Esophagus squamous epithelium (tissue), 5 donors: ENCODE measurements at places on chromosomes 2 and 18. TPM values are rescaled to one million over a fixed set of nuclear protein-coding genes. Genes with fewer than 3 reads are reported as not detected.

FN1 gene
- 393 TPM for total RNA-seq

DNA sequence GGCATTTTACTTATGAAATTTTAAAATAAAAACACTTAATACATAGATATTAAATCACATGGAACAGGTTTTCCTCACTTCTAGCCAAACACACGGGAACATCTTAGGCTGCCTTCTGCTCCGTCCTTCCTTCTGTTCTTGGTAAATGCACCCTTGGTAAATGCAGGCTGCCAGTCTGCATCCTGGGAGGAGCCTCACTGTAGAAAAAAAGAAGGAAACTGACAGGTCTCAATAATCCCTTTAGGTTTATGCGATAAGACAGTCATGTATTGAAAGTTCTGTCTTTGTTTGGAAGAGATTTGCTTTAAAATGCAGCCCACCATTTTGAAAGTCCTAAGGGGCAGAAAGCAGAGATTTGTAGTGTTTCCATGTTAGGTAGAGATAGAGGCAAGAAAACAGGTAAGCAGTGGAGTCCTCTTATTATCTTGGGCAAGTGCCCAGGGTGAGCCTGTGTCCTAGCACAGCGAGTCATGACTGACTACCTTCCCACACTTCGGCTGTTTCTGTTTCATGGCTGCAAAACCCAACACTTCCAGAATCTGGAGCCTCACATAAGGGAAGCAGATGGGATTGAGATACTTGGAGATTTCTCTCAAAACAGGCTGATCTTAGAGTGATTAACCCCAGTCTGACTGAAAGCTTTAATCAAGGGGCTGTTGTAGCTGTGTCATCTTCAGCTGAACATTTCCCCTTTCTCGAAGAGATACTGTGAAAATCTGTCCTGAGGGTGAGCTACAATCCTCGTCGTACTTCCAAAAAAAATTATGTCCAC lies 131.4 kb upstream of the MAP3K20 start:
- no peak for DNase-seq

ZSWIM2 gene
- not detected for total RNA-seq

CAPN14 gene
- total RNA-seq = 124 TPM

RTTN gene
- 8.2 TPM for total RNA-seq

OTOS gene
- total RNA-seq = not detected

REG3G gene
- total RNA-seq = not detected

GRCh38 chr2:10467401-10467800 lies 19.3 kb upstream of the ODC1 start:
- DNase-seq = no peak

GRCh38 chr2:162449471-162449870 lies 105.5 kb downstream of the GCA start:
- DNase-seq = no peak

RNF138 gene
- total RNA-seq = 13.2 TPM

ZNF804A gene
- not detected for total RNA-seq

- DNase-seq = no peak
Measured at GRCh38 chr2:219689676-219690628, 62.5 kb downstream of the SLC4A3 start.

- no peak for DNase-seq
Measured at GRCh38 chr2:60746318-60746717, 9.8 kb upstream of the PAPOLG start.

IFIH1 gene
- total RNA-seq = 9.2 TPM

- no peak for DNase-seq
Measured at GRCh38 chr18:7273301-7273921, 42.5 kb downstream of the LRRC30 start.

SERPINB7 gene
- 1.6 TPM for total RNA-seq

GRCh38 chr2:166041613-166042012 lies 86.2 kb downstream of the SCN1A start:
- no peak for DNase-seq

DNA sequence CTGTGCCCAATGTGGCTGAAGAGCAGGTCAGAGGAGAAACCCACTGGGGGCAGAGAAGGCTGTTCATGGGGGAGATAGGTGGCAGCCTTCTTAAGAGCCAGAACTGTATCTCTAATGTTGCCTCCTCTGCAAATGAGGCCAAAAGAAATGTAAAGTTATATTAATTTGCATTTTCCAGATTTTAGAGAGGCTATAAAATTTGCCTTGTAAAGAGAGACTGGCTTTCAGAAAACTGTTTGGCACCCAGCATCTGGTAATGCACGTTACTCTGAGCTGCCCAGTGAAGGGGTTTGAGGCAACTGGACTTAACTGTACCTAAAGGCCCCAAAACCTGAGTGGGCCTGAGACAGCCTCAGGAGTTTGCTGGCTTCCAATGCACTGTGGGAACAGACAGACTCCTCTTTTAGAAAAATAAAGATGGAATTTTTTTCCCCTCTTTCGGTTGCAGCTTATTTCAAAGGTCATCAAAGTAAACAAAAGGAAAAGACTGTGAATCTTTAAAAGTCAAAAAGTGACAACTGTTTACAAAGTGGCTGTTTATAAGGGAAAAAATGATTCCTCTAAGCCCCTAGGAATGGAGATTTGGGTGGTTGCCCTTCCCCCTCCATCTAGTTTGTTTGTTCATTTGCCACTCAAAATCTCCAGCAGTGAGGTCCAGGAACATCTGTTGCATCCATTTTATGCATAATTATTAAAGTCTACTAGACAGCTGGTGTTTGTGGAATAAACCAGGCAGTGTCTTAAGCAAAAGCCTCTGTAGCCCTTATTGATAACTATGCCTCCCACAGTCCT lies 132.2 kb upstream of the ZFP36L2 start:
- no peak for DNase-seq

DNA sequence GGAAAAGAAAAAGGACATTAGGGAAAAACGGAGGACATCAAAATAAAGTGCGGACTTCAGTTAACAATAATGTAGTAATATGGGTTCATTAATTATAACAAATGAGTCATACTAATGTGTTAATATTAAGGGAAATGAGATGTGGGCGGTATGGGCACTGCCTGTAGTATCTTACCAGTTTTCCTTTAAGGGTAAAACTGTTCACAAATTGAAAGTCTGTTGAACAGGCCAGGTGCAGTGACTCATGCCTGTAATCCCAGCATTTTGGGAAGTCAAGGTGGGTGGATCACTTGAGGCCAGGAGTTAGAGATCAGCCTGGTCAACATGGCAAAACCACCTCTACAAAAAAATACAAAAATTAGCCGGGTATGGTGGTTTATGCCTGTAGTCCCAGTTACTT lies 56.8 kb upstream of the PMAIP1 start:
- no peak for DNase-seq

- DNase-seq = no peak
Measured at GRCh38 chr18:27164905-27165304, 20.2 kb downstream of the CHST9 start.

- DNase-seq = no peak
Measured at GRCh38 chr2:223114170-223114569, 62.2 kb downstream of the KCNE4 start.

GAL3ST2 gene
- not detected for total RNA-seq

- DNase-seq = no peak
Measured at GRCh38 chr2:116922414-116922813, 892.1 kb upstream of the DDX18 start.

GREB1L gene
- total RNA-seq = 0.95 TPM

- no peak for DNase-seq
Measured at GRCh38 chr18:74895686-74896085, 298.0 kb downstream of the ZNF407 start.

GRCh38 chr2:158205215-158205614 lies 103.5 kb downstream of the UPP2 start:
- DNase-seq = no peak

- DNase-seq = no peak
Measured at GRCh38 chr2:11744631-11745394, 1.6 kb upstream of the LPIN1 start.

DNA sequence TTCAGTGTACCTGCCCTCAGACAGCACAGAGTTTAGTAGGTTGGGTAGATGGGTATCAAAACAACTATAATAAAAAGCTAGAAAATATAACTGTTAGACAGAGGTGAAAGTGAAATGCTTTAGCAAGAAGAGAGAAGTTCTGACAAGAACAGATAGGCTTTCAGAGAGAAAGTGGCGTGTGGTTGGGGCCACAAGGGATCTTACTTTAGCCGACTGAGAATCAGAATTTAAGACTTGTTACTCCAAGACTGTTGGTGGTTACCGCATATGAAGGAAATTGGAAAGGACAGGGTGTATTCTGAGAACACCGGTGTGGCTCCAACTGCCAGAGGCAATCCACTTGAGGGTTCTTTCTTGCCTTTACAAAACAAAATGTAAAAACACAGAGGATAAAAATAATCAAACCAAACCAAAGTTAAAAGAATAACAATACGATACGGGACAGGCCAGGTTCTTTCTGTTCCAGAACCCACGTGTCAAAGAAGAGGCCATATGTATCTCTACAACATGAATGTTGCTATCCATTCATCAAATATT lies 44.4 kb upstream of the AGPS start:
- no peak for DNase-seq
